Aorta (tissue), 5 donors: ENCODE measurements at places on chromosomes 3 and 15. TPM values are rescaled to one million over a fixed set of nuclear protein-coding genes. Genes with fewer than 3 reads are reported as not detected.

DNA sequence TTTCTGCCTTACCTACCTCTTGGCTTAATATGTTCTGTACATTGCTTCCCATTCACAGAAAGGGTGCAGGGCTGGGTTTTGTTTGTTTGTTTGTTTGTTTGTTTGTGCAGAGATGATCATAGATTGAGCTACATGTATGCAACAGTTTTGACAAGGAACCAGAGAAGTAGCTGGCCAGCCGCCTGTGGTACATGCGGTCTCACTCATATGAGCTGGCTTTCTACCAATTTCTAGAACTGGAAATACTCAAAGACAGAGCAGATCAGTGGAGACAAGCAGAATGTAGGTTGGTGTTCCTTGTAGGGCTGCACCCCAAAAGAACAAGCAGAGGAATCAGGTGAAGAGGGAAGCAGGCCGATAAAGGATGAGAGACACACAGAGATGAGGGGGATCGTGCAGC is 502.7 kb downstream of the SOX2 start:
- no peak for DNase-seq

GRCh38 chr3:70824078-70824477 is 511.6 kb upstream of the MDFIC2 start:
- DNase-seq = no peak

- DNase-seq = peak; percentile 68
Measured at GRCh38 chr3:143847787-143848631, at the start of gene SLC9A9. Gene SLC9A9, minus strand, starts transcription at chr3:143848468. Its CDS starts 146 bp downstream, at chr3:143848322.

GRCh38 chr15:99438224-99438585 is 127.6 kb upstream of the MEF2A start:
- DNase-seq = peak; percentile 35

GRCh38 chr3:24533561-24534193 is 39.0 kb upstream of the THRB start:
- DNase-seq = no peak

DNA sequence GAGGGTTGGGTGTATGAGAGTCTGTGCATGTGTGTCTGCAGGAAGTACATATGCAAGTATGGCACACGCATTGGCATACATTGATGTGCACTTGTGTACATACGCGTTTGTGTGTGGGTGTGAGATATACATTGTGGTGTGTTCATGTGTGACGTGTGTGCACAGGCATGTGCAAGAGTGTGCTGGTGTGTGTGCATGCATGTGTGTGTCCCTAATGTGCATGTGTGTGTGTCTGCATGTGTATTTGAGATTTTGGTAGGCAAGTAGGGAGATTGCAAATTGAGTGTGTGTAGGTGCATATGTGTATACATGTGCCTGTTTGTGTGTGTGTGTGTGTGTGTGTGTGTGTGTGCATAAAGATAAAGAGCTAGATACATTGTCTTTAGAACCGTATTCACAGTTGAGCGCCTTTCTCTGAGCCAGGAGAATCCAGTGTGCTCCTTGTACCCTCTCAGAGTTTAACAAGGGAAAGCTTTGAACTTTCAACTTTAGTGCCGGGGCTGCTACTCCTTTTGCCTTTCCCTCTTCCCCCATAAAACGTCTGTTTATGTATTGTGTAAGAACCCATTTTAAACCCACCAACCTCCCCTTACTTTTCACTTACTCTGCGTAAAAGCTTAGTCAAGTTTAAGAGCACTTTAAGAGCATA is 152.4 kb upstream of the CHL1 start:
- no peak for DNase-seq

DNA sequence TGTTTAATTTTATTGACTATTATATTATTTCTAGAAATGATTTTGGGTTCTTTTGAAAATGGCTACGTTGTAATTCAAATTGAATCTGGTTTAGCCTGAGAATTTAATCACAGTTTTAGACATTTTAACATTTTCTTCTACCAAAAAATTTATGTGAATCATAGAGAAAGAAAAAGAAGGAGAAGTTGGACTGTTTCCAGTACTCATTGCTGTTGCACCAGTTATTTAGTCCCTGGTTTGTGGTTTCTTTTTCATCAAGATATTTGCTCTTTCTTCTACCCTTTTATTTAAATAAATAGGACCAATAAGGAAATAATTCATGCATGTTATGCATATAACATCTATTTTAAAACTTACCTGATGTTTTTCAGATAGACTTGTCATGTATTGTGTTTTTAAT is 1337.1 kb downstream of the ROBO1 start:
- no peak for DNase-seq

- DNase-seq = no peak
Measured at GRCh38 chr3:167773584-167773983, 38.1 kb downstream of the SERPINI1 start.

- DNase-seq = no peak
Measured at GRCh38 chr15:99502182-99502581, 63.6 kb upstream of the MEF2A start.

DNA sequence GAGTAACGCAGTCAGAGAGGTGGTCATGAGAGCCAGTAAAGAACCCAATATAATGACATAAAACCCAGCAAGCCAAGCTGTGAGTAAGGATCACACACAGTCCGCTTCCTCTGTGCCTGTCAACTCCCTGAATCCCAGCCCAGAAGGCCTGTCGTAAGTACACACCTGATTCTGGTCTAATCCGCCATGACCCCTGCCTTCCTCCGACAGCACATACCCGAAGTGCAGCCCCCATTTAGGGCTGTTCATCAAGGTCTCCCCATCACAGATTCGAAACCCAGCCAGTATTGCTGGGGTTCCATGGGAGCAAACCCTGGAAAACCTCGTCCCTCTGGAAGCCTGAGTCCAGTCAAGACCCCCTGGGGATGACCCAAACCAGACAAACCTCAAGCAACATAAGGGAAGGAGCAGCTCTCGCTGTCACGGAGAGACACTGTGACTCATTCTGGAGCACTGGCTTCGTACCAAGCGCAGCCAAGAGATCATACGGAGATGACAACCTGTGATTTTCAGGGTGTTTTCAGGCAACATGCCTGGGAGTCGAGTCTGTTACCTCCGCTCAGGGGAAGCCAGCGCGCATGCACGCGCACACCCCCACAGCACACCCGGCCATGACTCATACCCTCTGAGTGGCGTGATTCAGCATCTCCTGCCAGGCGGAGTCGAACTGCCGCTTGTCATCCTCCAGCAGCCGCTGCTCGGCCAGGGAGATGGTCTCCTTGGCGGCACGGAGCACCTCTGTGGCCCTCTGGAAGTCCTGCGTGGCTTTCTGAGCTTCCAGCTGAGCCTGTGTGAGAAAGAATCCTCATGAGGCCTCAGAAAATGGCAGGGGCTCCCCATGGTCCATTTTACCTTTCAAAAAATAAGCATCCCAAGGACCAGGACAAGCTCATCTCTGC is 63.0 kb downstream of the SH3BP5 start:
- DNase-seq = peak; percentile 92

- no peak for DNase-seq
Measured at GRCh38 chr3:183975981-183976662, 41.6 kb downstream of the ABCC5 start.

GRCh38 chr3:46998121-46998851 is 18.8 kb downstream of the NBEAL2 start:
- peak; percentile 80 for DNase-seq

- no peak for DNase-seq
Measured at GRCh38 chr15:80755885-80756284, 23.3 kb upstream of the CEMIP start.

DNA sequence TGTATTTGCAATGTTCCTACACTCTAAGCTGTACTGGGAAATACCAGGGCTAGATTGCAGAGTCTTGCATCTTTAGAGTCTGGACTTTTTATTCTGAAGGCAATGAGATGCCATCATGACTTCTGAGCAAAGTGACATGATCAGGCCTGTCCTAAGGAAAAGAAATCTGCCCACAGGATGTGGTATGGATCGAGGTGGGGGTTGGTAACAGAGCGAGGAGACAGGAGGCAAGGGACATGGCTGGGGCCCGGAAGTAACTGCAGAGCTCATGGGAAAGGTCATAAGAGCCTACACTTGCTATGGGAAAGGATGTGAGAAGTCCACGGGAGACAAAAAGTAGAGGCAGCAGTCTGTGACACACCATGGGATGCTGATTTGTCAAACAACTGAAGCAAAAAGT is 121.5 kb downstream of the OXNAD1 start:
- DNase-seq = no peak

- DNase-seq = peak; percentile 74
Measured at GRCh38 chr3:123758081-123758564, 126.0 kb downstream of the MYLK start.

C2CD4B gene
- not detected for polyA plus RNA-seq

CHRNA5 gene
- 0.41 TPM for polyA plus RNA-seq

MAGI1 gene
- 10.9 TPM for polyA plus RNA-seq

TTLL13 gene
- polyA plus RNA-seq = not detected

SLCO2A1 gene
- polyA plus RNA-seq = 2.8 TPM

ANKDD1A gene
- 11.1 TPM for polyA plus RNA-seq

CALML4 gene
- 29.9 TPM for polyA plus RNA-seq

CCR9 gene
- 0.25 TPM for polyA plus RNA-seq

SENP8 gene
- polyA plus RNA-seq = 0.46 TPM

CAPN7 gene
- 24.1 TPM for polyA plus RNA-seq

CYP8B1 gene
- not detected for polyA plus RNA-seq

TM4SF4 gene
- polyA plus RNA-seq = 0.20 TPM

ZIC4 gene
- polyA plus RNA-seq = 0.25 TPM
